ENCODE measurements at places on chromosomes 2 and 18.

GRCh38 chr2:175889701-175890302, 112.3 kb downstream of the LNPK start:
- peak; percentile 69 for DNase-seq

- DNase-seq, result no peak
Observed at GRCh38 chr2:26526589-26526988, 48.7 kb upstream of the OTOF start.

- DNase-seq, result no peak
Observed at GRCh38 chr2:126436411-126436810, 219.5 kb upstream of the GYPC start.

DNA sequence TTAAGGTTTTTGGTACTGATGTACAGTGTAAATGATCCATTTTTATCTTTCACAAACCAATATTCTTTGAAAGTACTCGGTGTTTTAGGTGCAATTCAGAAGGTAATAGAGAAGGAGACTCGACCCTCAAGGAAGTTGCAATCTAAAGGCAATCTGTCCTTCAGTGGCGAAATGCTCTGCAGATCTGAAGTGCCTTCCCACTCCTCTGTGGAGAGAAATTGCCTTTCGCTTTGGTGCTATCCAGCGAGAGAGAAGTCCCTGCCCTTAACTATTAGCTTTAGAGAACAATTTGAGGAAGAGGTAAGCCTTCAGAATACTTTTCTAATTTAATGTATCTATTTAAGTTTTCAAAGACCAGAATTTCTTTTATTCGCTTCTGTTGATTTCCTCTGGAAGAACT, 371.8 kb upstream of the FANCL start:
- DNase-seq, result no peak

DNA sequence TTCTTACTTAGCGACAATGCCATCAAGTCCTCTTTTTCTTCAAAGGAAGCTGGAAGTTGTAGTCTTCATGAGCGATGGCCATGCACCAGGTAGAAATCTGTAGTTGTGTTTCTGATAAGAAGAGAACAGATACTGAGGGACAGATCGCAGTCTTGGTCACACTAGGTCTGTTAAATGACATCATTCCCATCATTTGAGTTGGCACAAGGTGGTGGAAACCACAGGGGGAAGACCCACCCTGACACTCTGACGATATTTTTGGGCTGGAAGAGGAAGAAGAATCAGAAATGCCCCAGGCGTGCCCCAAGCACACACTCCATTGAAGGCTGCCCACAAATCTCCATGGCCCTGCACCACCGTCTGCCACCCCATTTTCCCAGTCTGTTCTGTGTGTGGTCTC, 89.0 kb upstream of the BOD1L2 start:
- no peak for DNase-seq

- no peak for DNase-seq
Observed at GRCh38 chr2:241665731-241666440, 20.7 kb downstream of the DTYMK start.

DNA sequence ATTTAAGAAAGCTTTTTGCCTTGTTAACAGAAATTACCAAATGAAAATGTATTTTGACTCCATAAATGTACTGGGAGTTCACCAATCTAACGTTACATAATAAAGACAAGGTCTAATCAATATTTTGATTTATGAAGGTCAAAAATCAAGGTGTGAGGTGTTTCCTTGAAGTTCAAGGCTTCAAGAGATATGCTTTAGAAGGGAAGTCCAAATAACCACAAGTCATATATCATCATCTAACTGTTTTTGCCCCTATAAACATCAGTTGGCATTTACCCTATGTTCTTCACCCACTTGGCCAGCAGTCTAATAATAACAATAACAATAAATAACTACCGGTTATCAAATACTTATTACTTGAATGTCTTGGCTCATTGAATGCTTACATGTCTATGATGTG, 196.1 kb upstream of the ID2 start:
- DNase-seq, result no peak

DNA sequence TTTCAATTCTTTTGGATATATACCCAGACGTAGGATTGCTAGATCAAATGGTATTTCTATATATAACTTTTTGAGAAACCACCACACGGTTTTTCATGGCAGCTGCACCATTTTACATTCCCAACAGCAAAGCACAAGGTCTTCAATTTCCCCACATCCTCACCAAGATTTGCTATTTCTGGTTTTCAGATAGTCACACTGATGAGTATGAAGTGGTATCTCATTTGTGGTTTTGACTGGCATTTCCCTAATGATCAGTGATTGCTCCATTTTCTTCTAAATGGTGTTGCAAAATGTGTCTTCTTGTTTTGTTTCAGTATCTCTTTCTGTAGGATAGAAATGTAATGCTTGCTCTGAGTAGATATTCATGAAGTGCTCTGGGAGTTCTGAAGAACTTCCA, 52.0 kb downstream of the ANKRD44 start:
- no peak for DNase-seq

GRCh38 chr18:60755134-60755533, 382.6 kb upstream of the MC4R start:
- DNase-seq, result no peak

- DNase-seq, result no peak
Observed at GRCh38 chr2:128715360-128715759, 396.7 kb upstream of the HS6ST1 start.

- no peak for DNase-seq
Observed at GRCh38 chr2:173193925-173194324, 118.3 kb downstream of the MAP3K20 start.

DNA sequence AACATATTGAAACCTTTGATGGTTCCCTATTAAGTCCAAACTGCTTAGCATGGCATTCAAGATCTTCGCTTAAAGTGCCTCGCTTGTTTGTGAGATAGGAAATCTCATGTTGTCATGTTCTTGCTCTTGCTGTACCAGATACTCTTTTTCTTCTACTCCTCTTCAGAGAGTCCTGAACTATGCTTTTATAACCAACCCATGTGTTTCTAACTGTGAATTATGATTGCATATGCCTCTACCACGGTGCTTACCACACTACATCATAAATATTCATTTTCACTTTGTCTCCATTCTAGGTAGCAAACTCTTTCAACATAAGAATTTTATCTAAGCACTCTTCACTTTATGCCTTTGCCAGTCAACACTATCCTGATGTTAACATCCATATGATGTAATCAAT, 23.6 kb downstream of the STAT4 start:
- no peak for DNase-seq

- DNase-seq, result no peak
Observed at GRCh38 chr2:86044045-86044444, 61.6 kb downstream of the POLR1A start.

- no peak for DNase-seq
Observed at GRCh38 chr2:134120406-134120732, 133.5 kb upstream of the MGAT5 start.

GRCh38 chr2:215427585-215427984, 8.3 kb downstream of the FN1 start:
- DNase-seq, result no peak

DNA sequence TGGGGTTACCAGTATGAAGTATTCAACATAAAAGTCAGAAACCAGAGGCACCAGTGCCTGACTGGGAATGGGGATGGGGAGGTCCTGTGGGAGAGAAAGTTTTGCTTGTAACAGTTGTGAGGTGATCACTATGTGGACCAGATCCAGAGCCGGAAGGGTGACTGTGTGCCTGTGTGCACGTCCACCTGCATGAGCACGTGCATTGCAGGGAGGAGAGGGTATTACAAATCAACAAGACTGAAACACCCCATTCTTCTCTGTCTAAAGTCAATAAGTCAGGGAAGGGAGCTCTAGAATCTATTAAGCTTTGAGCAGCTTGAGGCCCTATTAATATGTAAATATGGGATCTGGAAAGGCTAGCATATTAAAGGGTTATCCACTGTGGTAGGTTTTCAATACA, 241.0 kb upstream of the ACVR2A start:
- no peak for DNase-seq

GRCh38 chr18:10020171-10020570, 106.4 kb downstream of the VAPA start:
- peak; percentile 44 for DNase-seq

DNA sequence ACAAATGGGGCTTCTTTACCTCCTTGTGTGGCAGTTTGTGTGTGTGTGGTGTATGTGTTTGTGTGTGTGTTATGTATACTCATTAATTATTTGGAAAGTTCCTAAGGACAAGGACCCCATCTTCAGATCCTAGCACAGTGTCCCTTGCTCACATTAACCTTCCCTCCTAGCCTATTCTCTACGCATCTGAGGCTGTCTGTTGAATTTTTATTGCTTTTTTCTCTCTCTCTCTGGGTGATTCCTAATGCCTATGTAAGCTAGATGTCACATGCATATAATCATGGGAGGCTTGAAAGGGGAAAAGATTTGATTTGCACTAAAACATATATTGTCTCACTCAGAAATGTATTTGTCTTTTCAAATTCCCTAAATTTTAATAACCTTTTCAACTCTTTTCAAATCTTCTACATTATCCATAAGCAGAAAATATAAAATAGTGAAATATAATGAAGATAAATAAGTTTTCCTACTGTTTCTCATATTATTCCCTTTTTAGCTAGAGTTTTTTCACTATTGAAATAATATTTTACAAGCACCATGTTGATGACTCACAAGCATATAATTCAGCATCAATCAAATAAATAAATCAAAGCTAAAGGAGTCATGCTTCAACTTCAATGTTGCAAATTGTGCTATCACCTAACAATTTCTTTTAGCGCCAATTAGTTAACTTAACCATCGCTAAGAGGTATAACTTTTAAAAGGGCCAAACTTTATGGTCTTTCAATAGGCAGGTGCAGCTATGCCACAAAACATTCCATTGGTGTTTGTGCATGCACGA, 199.0 kb upstream of the ERBB4 start:
- DNase-seq, result no peak

- peak; percentile 81 for DNase-seq
Observed at GRCh38 chr2:233793465-233794127, 15.5 kb downstream of the MROH2A start.

GRCh38 chr2:61786876-61787275, 67.0 kb downstream of the FAM161A start:
- DNase-seq, result no peak

DNA sequence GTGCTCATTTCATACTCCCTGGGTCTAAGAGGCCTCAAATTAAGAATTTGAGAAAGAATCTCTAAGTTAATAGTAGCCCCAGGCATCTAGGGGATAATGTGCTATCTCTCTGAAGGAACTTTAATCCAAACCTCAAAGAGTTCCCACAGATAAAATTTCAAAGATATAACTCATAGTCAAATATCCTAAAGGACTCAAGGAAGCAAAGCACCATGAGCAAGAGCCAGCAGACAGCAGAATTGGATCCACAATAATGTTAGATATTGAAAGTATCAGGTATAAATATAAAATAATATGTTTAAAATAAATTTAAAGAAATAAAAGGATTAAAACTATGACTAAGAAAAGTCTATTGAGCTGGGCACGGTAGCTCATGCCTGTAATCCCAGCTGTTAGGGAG, 31.7 kb upstream of the SIX3 start:
- no peak for DNase-seq

GRCh38 chr2:119873350-119874315, 113.9 kb downstream of the PTPN4 start:
- DNase-seq, result no peak

GRCh38 chr2:192010073-192010472, 163.2 kb upstream of the CAVIN2 start:
- no peak for DNase-seq

- DNase-seq, result no peak
Observed at GRCh38 chr2:34848132-34848531, 1249.0 kb upstream of the FAM98A start.

GRCh38 chr2:200219309-200220113, 87.0 kb upstream of the SPATS2L start:
- no peak for DNase-seq

DNA sequence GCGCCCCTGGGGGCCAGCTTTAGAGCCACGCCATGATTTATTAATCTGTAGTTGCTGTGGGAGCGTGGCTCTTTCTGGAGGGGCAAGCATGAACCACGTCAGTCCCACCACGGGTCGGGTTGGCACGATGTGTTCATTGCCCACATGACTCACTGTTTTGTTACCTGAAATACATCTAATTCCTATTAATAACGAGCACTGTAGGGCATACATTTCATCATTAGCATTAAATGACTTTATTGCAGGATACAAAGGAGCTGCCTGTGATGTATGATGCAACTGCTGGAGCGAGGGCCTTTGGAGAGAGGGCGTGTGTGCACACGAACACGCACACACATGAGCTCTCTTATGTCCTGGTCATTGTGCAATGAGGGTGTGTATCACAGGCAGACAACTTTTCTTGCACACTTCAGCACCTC, 127.0 kb downstream of the INHBB start:
- no peak for DNase-seq

DNA sequence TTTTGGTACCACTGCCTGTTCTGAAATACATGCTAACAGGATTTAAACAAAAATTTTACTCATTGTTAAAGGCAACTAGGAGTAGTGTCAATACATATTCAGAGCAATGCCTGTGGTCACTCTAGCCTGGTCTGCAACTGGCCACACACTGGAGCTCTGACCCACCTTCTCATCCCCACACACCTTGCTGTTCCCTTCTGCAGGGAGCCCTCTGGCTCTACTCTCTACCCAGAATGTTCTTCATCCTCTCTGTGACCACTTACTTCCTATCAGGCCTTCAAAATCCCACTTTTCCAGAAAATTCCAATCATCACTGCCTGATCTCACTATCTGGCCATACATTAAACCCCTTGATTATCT, 102.3 kb upstream of the NFU1 start:
- no peak for DNase-seq

DNA sequence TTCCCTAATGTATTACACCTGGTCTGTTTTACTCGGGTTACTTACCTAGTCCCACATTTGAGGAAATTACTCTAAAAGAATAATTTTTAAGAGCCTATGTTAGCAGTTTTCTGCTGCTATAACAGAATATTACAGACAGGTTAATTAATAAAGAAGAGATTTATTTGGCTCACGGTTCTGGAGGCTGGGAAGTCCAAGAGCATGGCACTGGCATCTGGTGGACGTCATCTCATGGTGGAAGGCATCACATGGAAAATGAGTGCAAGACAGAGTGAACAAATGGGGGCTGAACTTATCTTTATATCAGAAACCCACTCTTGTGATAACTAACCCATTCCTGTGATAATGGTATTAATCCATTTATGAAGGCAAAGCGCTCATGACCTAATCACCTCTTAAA, 12.8 kb upstream of the GLS start:
- no peak for DNase-seq

GRCh38 chr2:231347638-231348037, 47.9 kb upstream of the B3GNT7 start:
- no peak for DNase-seq

- no peak for DNase-seq
Observed at GRCh38 chr2:216281316-216281715, 91.0 kb downstream of the MARCHF4 start.

- DNase-seq, result no peak
Observed at GRCh38 chr2:124649001-124649400, 623.9 kb downstream of the CNTNAP5 start.

DNA sequence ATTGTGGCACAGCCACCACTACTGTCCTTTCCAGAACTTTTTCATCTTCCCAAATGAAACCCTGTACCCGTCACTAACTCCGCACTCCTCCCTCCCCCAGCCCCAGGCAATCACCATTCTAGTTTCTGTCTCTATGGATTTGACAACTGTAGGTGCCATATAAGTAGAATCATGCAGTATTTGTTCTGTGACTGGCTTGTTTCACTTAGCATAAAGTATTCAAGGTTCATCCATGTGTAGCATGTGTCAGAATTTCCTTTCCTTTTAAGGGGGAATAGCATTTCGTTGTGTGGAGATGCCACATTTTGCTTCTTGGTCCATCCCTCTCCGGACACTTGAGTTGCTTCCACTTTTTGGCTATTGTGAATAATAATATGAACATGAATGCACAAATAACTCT, 842 bp upstream of the CKAP2L start:
- peak; percentile 8 for DNase-seq

- DNase-seq, result no peak
Observed at GRCh38 chr2:73985308-73986084, 786 bp downstream of the TET3 start.

All from DMS79 (cell line).